ENCODE measurements at places on chromosomes 6 and 20. TPM values are rescaled to one million over a fixed set of nuclear protein-coding genes. Genes with fewer than 3 reads are reported as not detected.

DNA sequence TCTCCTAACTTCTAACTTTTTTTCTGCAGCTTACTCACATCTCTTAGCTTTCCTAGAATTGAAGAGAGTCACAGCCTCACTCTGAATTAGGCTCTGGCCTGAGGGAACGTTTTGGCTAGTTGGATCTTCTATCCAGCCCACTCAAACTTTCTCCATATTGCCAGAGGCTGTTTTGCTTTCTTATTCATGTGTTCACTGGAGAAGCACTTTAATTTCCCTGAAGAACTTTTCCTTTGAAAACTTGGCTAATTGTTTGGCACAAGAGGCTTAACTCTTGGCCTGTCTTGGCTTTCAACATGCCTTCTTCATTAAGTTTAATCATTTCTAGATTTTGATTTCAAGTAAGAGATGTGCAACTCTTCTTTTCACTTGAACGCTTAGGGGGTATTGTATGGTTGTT, 138.2 kb upstream of the PLCB4 start:
- no peak for DNase-seq

- DNase-seq: no peak
These were observed 66.4 kb downstream of the AFDN start for GRCh38 chr6:167892835-167893815.

GRCh38 chr6:52231406-52232127, 12.7 kb downstream of the IL17F start:
- no peak for DNase-seq

DNA sequence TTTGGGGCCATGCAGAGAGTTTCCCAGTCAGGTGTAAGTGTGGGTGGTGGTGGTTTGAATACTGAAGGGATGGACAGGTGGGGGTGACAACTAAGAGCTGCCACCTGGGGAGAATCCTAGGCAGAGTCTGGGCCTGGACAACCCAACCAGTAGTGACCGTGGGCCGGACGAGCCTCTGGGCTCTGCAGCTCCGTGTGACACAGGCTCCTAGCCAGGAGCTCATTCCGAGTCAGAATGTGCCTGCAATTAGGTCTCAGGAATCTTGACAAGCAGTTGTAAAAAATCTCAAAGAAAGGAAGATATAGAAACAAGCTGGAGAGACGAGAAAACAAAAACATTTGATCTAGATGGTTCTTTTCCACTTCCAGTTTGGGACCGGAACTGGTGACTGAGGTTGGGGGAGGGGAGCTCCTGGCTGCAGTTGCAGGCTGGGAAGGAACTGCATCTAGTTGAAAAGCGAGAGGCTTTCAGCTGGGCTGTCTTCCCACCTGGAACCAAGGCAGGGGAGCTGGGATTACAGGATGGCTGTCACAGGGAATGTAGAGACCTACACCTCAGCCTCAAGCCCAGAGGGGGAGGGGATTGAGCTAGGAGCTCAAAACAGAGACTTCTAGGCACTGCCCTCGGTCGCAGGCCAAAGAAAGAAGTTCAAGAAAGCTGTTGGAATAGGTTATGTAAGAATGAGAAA, 156.9 kb downstream of the PAX1 start:
- no peak for DNase-seq

DNA sequence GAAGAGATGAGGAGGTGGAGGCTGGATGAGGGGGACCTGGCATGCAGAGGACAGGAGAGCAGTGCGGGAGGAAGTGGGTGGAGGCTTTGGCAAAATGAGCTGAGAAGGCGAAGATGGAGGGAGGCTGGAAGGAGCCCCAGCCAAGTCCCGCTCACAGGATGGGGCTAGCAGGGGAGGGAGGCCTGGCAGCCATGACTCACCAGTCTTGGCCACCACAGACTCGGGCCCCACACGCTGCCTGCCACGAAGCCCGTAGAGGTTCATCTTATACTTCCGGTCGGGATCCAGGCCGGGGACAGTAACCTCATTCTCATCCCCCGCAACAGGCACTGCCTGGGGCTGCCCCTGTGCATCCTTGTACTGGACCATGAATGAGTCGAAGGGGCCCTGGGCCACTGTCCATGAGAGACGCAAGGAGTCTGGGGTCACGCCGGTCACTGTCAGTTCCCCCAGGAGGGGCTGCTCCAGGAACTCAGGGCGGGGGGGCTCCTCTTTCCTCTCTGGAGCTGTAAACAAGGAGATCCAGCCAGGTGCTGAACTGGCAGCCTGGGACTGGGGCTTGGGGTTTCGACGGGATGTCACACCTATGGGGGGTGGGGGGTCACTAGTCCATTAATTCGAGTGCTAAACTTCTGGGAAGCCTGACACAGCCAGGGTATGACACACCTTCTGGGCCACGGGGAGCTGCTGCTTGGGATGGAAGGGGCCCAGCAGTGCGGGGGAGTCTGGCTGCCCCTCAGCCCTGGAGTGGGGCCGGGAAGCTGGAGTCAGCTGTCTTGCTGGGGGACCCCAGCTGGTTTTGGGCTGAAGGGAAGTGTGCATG, 27.8 kb downstream of the TNXB start:
- DNase-seq: peak; percentile 82

- no peak for DNase-seq
These were observed 2.1 kb upstream of the DOK5 start for GRCh38 chr20:54473340-54473739.

Gene DDO
- 31.5 TPM for total RNA-seq

- DNase-seq: no peak
These were observed 31.5 kb downstream of the TRAF3IP2 start for GRCh38 chr6:111573892-111574797.

Gene TSPYL1
- 96.8 TPM for total RNA-seq

- DNase-seq: no peak
These were observed 62.1 kb upstream of the RGS17 start for GRCh38 chr6:153192943-153193885.

- no peak for DNase-seq
These were observed 91.4 kb upstream of the ATXN1 start for GRCh38 chr6:16852671-16853070.

- no peak for DNase-seq
These were observed 207.9 kb upstream of the TCF21 start for GRCh38 chr6:133680994-133681393.

Gene SOBP
- total RNA-seq: 15.3 TPM

DNA sequence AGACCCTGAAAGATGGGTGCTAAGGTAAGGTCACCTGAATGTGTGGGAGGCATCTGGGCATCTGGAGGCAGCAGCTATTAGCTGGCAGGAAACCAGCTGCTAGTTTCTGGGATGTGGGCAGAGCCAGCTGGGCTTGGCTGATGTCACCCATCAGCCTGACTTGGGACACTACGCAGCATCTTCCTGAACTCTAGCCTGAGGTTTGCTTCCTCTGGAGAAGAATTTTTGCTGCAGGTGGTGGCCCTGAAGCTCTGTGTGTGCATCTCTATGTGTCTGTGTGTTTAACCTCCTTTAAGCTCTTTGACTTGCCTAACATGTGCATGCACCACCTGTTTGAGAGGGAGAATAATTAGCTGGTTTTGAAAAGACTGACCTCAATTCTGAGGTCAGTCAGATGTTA, 465.1 kb upstream of the CHD6 start:
- no peak for DNase-seq

- DNase-seq: no peak
These were observed 262.2 kb upstream of the FLRT3 start for GRCh38 chr20:14599613-14600012.

- DNase-seq: peak; percentile 77
These were observed 2.1 kb downstream of the EZR start for GRCh38 chr6:158816803-158817727.

Data from left ventricle myocardium superior (tissue), 1 donor.